ENCODE measurements at places on chromosomes 3 and 15.

DNA sequence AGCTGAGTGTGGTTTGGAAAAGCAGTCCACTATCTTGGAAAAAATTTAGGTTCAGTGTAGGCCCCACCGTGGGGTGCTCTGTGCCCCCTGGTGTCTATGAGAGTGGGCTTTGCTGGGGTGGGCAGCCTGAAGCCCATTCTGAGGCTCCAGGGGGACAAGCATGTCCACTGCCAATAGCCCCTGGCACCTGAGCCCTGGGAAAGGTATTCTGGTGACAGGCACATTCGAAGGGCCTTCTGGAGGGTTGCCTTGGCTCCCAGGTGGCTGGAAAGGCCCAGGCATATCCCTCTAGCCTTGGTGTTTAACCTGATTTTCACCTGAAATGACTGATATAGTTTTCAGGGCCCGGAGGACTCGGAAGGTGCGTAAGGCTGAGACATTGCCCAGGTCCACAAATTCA is 36.1 kb downstream of the SCN5A start:
- DNase-seq: no peak

- DNase-seq: no peak
Measured at GRCh38 chr3:176697284-176697889, 499.9 kb downstream of the TBL1XR1 start.

GRCh38 chr15:67944010-67944641 is 104.3 kb upstream of the RNU6-1 start:
- DNase-seq: no peak

GRCh38 chr3:55728461-55729100 is 241.5 kb upstream of the WNT5A start:
- no peak for DNase-seq

DNA sequence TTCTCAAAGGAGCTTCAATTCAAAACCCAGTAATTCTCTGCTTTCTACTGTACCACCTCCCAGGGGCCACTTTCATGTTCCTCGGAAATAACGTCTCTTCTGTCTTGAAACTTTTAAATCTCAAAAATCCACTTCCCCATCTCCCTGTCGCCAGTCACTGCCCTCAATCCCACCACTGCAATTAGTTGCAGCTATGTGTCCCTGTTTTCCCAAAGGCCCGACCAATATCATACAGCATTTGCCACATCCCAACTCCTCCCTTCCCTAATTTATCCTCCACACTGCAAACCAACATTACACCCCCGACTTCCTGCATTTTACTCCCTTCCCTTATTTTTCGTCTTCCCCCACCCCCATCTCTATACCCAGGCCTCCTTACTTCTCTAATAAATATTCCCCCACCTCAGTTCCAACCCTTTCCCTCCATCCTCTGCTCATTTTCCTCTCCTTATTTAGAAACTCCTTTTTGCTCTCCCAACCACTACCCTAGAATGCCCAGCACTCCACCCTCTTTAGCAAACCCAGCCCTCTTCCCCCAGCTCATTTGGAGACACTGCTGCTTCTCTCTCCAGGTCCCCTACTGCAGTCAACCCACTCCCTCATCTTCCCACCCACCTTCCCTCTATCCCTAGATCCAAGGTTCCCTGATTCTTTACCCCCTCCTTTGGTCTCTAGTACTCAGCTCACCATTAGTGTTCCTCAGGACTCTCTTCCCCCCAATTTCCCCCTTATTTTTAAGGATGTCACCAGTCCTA is 1.1 kb downstream of the NPTN start:
- no peak for DNase-seq

DNA sequence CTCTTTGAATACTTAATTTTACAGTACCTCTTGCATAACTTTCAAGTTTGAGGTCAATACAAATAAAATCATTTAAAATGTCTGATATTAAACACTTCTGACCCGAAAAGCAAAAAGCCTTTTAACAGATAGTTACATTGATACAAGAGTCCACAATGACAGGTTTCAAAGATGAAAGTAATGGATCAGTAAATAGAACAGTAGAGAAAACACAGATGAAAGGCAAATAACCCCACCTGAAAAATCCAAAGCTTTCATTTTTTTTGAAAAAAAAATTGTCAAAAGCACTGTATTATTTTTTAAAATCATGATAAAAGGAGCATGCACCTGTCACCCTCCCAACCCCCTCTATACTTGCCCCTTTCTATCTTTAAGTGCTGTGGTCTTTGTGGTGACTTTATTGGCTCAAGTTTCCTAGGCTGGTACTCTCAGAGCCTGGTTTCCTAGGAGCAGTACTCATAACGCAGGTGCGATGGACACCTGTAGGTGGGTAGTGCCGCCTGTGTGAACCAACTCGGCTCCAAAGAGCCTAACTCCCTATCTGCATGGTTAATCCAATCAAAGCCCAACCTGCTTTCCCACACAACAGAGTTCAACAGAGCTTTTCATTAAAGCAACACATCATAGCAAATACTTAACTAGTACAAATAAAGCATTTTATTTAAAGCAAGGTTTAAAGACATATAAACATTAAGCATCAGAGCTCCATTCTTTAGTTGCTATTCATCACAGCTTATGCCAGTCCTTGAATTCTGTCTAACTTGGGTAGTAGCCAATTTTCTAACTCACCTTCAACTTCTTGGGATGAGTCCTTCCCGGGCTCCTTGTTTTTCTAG is 32.2 kb downstream of the LIPC start:
- no peak for DNase-seq

GRCh38 chr3:184485906-184486305 is 75.7 kb upstream of the EPHB3 start:
- no peak for DNase-seq

DNA sequence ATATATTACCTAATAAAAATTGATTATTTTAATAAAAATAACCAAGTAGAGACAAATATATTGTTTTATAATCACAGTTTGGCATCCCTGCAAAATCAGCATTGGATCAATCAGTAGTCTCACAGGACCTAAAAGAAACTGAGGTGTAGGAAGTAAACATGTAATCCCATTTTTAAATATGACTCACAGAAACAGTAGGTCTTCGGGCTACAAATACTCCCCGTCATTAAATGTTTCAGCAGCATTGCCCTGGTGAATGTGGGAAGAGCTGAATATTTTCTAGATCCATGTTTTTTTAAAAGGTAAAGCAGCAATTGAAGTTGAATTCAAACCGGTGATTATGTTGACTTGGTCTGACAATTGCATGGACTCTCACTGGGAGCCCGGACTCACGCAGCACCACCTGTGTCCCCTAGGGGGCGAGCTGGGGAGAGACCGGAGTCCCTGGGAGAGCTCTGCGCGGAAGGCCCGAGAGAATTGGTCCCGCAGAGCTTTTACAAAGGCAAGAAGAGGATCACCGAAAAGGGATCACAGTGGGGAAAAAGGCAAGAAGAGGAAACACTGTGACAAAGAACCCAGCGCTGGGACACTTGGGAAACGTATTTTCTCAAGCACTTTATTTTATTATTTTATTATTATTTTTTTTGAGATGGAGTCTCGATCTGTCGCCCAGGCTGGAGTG is 17.2 kb upstream of the USP3 start:
- no peak for DNase-seq
